ENCODE measurements at places on chromosomes 2 and 18.

DNA sequence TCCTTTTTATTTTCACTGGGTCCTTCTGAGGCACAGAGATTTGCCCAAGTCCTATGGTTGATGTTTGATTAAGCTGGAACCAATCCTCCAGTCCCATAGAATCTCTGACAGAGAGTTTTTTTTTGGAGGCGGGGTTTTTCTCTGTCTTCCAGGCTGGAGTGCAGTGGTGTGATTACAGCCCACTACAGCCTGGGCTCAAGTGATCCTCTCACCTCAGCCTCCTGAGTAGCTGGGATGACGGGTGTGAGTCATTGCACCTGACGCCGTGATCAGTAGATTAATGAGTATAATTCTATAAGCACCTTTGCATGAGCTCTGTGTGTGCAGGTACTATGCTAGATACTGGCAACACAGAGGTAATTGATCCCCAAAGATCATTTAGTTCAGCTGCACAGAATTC is 15.3 kb upstream of the TRPM8 start:
- DNase-seq: no peak

- DNase-seq: no peak
These were observed 244.3 kb downstream of the FAM210A start for GRCh38 chr18:13481820-13482617.

GRCh38 chr18:32326450-32327308 is 136.8 kb downstream of the MEP1B start:
- DNase-seq: no peak

DNA sequence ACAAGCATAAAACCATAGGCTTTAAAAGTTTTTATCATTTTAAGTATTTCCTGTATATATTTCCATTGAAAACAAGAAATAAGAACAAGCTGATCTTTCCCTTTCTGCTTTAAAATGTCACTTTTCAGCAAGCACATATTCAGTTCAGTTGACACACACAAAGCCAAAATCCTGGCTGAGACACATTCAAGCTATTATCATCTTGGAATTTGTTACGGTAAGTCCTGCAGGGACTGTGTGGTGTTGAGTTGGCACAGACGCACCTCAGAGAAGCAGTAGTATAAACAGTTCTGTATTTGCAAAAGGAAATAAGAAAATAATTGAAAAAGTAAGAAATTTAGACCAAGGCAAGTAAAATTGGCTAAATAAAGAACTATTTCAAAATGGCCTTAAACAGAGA is 10.4 kb upstream of the DAW1 start:
- DNase-seq: no peak

GRCh38 chr2:154698296-154698720 is at the start of gene KCNJ3:
TSS of gene KCNJ3 (plus strand) at chr2:154698695. CDS start at chr2:154698776, 81 bp downstream.
- no peak for DNase-seq

- no peak for DNase-seq
These were observed 154.5 kb downstream of the GALNT3 start for GRCh38 chr2:165639504-165639903.

- DNase-seq: no peak
These were observed 45.8 kb downstream of the E2F6 start for GRCh38 chr2:11420190-11420589.

DNA sequence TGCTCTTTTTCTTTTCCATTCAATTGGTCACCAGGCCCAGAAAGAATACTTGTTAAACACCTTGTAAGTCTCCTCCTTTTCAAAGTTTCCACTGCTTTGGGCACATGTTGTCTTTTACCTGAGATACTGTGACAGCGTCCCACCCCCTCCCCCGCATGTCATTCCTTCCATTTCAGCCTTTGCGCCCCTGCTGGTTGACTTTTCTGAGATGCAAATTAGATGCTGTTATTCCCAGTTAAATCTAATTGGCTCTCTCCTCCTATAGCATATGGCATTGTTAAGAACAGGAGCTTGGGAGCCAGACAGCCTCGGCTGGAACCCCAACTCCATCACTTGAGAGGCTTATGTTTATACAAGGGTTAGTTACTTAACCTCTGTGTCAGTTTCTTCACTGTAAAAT is 80.3 kb upstream of the GAREM1 start:
- no peak for DNase-seq

GRCh38 chr2:177885828-177886466 is 186.6 kb downstream of the PDE11A start:
- no peak for DNase-seq

DNA sequence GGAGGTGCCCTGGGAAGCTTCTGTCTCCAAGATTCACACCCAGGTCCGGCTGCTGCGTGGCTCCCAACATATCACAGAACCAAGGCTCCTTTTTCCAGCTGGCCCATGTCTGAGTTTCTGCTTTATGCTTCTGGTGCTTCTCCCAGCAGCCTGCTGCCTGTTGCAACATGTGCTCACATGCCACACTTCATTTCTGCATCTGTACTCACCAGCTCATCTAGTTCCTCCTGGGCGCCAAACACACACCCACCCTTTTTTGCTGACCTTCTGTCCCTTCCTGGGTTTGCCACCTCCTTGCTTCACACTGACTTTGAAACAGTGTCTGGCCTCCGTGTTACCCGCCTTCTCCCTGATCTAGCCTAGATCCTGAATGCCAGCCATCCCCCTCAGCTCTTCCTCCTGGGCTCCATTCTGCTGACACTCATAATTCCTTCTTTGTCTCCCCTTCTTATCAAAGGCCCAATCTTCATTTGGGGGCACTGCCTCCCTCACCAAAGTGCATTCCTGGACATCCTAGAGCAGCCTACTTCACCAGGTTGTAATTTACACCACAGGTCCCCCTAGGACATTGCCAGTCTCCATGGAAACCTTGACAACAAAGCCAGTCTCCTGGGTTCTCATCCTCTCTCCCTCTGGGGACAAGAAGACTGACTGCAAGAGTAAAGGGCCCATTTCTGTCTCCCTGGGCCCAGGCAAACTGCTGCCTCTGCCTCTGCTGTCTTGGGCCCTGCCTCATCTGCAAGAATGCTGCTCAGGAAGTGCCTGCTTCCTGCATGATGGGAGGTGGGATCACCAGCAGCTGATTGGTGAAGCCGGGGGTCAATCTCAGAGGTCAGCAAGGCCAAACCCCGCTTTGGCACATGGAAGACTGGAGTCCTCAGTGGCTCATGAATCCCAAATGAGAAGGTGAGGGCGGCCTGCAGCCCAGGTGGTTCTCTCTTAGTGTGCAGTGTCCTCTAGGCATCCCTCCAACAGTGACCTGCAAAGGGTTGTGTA is 13.9 kb upstream of the PROM2 start:
- no peak for DNase-seq

- DNase-seq: no peak
These were observed 245.6 kb downstream of the NRXN1 start for GRCh38 chr2:50786345-50786744.

- DNase-seq: no peak
These were observed 187.8 kb downstream of the FTCDNL1 start for GRCh38 chr2:199663157-199663556.

DNA sequence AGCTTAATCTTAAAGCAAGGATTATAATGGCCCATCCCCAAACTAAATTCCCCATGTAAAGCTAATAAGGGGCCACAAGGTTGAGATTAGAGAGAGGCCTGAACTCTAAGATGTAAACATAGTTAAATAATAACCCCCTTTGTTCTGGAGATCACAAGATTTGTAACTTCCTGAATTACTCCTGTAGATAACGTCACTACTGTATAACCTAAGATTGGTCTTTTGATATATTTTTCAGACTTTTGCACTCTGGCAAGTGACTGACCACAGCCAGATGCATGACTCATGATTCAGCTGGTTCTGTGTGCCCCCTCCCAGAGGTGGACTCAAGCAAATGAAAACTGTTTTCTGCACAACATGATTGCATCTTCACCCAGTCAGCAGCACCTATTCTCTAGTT is 686.0 kb upstream of the DDX18 start:
- DNase-seq: no peak

- DNase-seq: no peak
These were observed 69.2 kb upstream of the MTIF2 start for GRCh38 chr2:55338268-55338667.

DNA sequence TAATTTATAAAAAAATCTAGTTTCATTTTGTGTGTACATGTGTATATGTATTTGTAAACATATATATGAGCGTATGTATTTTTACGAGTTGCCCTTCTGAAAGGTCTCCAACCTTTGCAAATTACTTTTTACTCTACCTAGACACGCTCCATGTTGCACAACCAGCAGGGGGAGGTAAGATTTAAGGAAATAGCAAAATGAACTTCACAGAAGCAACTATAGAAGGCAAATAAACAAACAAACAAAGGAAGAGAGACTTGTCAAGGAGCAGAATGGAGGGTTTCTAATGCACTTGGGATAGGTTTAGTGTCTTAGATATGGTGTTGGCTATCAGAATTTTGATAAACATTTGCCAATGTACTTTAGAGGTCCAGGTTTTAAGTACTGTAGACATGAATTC is 820.5 kb upstream of the POU3F3 start:
- no peak for DNase-seq

GRCh38 chr18:23992941-23993280 is 21.6 kb upstream of the TTC39C start:
- no peak for DNase-seq

- no peak for DNase-seq
These were observed 32.3 kb downstream of the FHOD3 start for GRCh38 chr18:36329684-36330434.

DNA sequence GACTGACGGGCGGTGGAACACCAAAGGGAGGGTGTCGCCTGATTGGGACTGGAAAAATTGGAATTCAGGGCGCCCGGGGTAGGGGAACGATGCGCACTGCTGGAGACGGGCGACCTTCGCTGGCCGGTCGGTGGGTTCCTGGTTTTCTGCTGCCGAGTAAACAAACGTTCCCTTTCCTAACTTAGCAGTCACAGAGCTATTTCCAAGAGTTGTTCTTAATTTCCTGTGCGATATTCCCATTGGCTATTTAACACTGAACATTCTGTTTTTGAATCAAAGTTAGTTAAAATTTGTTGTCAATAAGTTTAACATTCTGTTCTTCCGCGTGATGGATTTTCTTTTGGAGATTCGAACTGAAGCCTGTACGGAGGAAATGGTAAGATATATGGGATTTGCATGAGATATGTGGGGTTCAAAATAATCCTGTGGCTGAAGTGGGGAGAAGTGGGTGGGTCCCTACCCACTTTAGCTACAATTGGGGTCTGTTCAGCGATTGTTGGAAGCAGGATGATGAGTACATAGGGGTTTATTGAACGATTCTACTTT is 862 bp downstream of the C18orf54 start:
- no peak for DNase-seq

- no peak for DNase-seq
These were observed 117.9 kb downstream of the PPP1R1C start for GRCh38 chr2:182103526-182103925.

DNA sequence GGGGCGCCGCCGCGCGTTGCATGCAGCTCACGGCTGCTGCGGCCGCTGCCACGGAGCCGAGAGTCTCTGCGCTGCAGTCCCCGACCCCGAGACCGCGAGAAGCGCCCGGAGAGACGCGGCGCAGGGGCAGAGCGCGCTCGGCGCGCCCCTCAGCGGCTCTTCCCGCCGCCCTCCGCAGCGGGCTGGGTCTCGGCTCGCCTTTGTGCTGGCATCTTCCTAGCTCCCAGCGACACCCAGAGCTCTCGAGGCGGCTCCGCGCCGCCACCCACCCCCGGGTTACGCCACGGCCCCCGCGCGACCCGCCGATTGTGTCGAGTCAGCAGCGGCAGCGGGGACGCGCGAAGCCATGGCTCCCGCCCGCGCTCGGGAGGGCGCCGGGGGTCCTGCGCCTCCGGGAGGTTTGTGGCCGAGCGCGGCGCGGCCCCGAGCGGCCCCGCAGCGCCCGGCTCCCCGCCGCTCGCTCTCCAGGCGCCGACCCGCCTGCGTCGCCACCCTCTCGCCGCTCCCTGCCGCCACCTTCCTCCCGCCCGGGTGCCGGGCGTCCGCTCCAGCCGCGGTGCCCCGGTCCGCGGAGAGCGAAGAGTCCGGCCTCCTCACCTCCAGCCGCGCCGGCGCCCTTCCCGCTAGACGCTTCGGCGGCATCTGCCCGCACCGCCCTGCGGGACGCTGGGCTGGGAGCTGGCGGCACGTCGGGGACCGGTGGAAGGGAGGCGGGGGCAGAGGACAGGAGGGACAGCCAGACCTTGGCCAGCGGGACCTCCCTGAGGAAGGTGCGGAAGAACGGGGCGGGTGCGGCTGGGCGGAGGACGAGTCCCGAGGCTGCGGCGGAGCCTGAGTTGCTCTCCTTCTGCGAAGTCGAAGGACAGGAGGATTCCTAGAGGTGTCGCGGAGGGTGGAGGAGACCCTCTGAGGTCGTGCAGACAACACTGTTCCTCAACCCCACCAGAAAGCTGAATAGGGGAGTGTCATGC is 46.3 kb upstream of the CCDC150 start:
- DNase-seq: peak; percentile 84

DNA sequence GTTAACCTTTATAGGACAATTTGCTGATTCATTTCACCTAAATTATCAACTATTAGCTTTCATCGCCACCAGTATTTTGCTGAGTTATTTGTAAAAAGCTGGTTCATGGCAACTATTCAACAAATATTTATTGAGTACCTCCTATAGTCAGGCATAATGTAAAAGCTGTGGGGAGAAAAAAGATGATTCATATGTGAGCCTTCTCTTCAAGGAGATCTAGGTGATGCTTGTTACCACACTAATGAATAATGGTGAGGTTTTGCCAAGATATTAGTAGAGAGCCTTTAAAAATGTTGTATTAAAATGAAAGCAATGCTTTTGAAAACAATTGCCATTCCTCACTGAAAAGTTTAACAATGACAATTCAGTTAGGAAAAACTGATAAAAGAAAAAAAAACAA is 187.8 kb downstream of the ANKRD44 start:
- DNase-seq: no peak

GRCh38 chr2:127361929-127362885 is 25.6 kb downstream of the MAP3K2 start:
- DNase-seq: no peak

GRCh38 chr2:137161250-137161649 is 395.9 kb downstream of the THSD7B start:
- DNase-seq: no peak

DNA sequence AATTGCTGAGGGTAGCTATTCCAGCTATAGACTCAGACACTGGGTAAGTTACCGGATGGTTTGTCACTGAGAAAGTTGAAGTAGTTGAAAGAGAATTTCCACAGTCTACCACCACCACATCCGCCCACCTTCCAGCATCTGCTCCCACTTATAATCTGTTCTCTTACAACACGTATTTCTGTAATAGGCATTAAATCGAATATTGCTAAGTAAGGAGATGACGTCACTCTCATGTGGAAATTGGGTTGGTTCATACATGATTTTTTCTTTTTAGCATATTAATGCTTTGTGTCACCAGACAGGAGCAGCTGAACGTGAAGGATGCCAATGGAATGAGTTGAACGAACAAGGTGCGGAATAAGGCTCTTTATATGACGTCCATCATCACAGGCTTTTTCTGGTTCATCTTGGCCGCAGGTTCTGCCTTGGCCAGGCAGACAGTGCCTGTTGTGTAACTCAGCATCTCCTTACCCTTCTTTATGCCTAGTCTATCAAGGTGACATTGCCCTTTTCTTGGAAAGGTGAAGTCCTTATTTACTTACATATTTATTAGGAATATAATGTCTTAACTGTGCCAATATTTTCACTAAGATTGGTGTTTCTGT is 45.9 kb downstream of the THUMPD2 start:
- peak; percentile 11 for DNase-seq

GRCh38 chr2:30883822-30884221 is 76.6 kb upstream of the CAPN13 start:
- no peak for DNase-seq

- no peak for DNase-seq
These were observed 163.2 kb upstream of the NCK2 start for GRCh38 chr2:105581555-105581944.

All from head of caudate nucleus (tissue), 42 donors.